ENCODE measurements at places on chromosomes 3 and 15.

DNA sequence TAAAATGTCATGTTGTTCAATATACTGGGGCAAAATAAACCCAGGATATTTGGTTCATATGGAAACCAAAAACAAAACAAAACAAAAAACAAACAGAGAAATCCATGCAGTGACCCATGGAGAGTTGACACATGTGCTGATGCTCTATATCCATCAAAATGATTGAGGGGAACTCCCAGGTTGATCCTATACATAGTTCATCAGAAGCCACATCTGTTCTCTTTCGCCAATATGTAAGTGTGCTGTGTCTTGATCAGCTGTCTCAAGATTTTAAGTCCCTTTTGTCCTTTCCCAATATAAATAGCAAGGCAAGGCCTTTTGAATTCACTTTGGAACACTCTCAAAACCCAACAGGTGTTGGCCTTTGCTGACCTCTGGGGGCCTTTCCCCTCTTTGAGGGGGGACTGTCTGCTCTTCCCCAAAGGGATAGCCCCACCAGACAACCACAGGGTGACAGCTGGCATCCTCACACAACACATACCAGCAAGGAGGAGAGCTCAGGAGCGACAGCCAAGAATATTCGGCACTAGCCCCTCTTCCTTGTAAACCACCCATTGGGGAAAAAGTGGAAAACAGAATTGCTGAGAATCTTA, 209.4 kb upstream of the CD96 start:
- DNase-seq: no peak

- DNase-seq: no peak
These were observed 741.4 kb downstream of the GRM7 start for GRCh38 chr3:7602297-7602696.

DNA sequence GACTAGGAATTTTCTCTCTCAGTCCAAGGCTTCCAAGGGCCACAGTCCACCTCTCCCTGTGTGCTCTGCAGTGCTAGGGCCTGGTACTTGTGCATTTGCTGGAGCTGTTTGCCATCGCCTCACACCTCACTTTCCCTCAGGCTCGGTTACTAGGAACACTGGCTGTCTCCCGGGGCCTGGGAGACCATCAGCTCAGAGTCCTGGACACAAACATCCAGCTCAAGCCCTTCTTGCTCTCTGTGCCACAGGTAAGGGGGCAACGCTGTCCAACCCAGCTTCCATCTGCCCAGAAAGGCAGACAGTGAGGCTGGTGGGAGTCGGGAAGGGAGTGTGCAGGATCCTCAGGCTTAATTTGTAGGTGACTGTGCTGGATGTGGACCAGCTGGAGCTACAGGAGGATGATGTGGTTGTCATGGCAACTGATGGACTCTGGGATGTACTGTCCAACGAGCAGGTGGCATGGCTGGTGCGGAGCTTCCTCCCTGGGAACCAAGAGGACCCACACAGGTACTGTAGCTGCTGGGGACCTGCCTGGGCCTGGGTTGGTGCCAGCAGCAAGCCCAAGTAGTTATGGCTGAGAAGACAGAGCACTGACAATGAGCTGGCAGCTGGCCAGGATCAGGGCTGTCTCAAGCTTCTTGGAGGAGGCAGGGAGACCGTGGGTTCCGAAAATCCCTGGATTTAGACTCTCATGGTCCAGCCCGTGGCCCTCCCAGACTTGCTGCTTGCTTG, 3.4 kb downstream of the PPM1M start:
- no peak for DNase-seq

- no peak for DNase-seq
These were observed 145.1 kb downstream of the GHSR start for GRCh38 chr3:172303181-172303580.

GRCh38 chr15:85704720-85705429, 89.8 kb downstream of the KLHL25 start:
- no peak for DNase-seq

- no peak for DNase-seq
These were observed 62.3 kb downstream of the MCTP2 start for GRCh38 chr15:94293411-94294402.

- DNase-seq: no peak
These were observed 10.3 kb downstream of the NAALADL2 start for GRCh38 chr3:174869448-174869847.

DNA sequence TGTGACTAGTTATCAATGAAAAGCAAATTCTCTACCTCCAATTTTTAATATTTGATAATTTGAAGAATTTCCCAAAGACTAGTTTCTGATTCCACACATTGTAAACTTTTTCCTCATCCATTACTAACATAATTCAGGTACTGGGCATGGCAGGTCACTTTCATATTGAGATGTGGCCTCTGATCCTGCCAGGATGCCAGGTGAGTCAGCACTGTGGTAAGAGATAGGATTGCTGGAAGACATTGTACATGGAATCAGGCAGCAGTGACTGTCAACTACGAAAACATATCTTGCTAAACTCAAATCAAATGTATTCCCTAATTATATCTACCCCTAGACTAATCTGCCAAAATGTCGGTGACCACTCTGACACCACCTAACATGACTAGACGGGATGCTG, 33.2 kb upstream of the POU1F1 start:
- DNase-seq: no peak

DNA sequence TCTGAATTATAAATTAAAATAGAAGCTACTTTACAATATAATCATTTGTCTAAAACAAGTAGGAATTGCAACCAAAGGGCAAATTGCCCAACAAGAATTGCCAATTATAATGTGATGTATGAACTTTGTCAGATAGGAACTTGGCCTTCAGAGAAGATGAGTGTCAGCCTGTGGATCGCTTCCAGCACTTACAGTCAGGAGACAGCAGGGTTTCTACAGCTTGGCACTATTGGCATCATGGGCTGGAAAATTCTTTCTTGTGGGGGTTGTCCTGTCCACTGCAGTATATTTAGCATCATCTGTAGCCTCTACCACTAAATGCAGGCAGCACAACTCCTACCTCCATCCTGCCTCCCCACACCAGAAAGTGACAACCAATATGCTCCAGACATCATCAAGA, 48.1 kb upstream of the CRBN start:
- DNase-seq: no peak

DNA sequence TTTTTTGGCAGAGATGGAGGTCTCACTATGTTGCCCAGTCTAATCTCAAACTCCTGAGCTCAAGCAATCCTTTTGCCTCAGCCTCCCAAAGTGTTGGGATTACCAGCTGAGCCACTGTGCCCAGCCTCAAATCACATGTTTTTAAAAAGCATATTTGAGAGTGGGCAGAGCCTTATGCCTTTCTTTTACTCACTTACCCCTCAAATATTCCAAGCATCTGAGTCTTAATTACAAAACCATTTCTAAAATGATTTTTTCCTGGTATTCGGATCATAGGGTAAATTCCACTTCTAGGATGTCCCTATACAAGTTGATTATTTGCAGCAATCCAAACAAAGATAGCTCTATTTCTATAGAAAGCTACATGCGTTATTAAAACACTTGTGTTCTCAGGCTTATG, 106.1 kb downstream of the RFTN1 start:
- DNase-seq: no peak

DNA sequence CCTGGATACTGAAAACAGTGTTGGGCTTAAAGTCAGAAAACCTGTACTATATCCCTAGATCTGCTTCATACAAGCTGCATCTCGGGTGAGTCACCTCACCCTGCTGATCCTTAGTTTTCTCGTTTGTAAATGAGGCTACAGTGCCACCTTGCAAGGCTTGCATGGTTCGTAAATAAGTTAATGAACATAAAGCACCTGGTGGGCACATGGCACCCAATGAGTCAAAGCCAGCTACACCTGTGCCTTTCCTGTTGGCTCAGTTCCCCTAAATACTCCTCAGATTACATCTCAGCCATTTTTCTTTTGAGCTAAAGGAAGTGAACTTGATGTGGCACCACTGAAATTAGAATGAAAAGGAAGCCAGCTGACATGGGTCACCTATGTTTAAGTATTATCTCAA, 26.5 kb downstream of the RTP1 start:
- DNase-seq: no peak

DNA sequence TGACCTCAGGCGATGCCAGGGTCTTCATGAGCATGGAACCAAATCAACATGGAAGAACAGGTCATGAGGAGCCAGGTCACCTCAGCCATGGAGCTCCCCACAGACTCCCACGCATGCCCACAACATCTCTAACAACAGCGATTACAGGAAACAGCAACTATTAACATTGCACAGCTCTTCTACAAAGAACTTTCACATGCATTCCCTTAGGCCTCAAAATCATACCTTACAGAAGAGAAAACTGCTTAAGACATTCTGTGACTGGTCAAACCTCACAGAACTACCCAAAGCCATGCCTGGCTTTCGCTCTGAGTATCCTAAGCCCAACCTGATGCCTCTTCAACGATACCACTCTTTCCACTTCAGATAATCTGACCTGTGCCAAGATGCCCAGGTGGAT, 117.8 kb downstream of the OXNAD1 start:
- no peak for DNase-seq

DNA sequence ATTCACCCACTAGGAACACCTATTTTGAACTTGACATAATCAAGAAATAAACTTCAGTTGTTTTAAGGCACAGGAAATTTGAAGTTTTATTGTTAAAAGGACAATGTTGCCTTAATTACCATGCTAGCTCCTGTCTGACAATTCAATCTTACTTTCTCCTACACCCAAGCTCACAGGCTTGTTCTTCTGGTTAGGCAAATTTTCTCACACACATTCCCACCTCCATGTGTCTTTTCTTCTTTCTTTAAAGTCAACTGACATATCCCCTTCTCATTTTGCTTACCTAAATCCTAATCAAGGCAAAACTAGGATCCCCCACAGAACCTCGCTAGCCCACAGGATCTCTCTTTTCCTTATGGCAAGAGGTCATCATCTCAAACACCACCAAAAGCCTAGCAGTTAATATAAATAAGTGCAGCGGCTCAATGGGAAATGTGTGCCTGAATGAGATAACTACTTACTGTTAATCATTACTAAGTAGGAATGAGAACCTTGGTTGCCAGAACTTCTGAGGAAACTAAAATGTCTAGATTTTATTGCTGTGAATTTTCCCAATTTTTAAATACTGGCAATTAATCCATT, 189.3 kb downstream of the PLCH1 start:
- no peak for DNase-seq

DNA sequence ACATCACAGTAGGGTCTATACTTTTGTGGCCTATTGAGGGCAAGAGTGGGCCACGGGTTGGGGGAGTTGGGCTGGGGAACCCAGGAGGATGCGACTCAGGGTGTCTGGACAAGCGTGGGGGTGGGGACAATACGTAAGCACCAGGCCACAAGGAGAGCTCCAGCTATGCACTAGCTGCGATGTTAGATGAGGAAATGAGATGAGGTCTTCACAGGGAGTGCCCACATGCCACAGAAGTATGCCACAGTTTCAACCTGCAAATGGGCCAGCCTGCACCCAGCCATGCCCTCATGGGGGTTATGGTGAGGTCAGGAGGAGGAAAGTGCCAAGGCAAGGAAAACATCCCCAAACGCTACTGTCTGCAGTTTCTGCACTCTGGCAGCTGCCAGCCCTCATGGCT, 30.5 kb downstream of the CACNA2D2 start:
- no peak for DNase-seq

GRCh38 chr3:197847866-197848401, 56.9 kb downstream of the LRCH3 start:
- DNase-seq: no peak

DNA sequence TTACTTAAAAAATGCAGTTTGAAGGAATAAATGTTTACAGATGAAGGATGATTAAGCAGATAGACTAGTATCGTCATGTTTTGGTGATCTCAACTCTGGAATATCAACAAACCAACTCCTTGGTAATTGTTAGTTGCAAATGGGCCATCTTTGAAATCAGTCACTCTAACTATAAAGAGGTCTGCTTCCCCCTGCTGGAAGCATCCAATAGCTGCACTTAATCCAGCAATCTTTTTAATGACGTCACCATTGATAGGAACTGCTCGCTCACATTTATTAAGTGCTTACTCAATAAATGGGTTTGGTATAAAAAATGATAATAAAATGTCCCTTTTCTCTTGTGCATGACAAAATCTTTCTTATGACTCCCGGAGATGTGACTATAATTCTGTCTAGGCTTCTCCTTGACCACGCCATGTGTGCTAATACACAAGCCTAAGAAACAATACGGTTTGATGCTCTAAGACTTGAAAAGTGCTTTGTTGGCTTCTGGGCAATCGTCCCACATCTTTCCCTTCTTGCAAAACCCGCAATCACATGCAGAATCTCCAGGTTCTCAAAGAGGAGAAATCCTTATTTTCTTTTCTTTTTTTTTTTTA, 227.6 kb upstream of the POU1F1 start:
- DNase-seq: no peak

GRCh38 chr3:104126864-104127553, 1239.7 kb upstream of the ALCAM start:
- DNase-seq: no peak
